ENCODE measurements at places on chromosomes 2 and 18. TPM values are rescaled to one million over a fixed set of nuclear protein-coding genes. Genes with fewer than 3 reads are reported as not detected.

DNA sequence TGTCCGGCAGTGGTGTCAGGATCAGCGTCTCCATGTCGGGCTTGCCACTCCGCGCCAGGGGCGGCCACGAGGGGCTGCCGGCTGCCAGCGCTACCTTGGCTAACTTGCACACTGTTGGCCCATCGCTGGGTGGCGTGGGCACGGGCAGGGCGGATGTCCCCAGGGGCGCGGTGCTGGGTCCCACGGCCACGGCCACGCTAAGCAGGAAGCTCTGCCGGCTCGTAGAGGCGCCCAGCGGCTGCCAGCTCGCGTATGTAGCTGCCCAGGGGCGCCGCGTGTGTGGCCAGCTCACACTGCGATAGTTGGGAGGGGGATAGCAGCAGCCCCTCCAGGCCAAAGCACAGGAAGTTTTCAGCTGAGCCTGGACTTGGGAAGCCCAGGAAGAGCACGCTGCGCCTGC lies 249.4 kb downstream of the ANKRD30B start:
- no peak for DNase-seq

DNA sequence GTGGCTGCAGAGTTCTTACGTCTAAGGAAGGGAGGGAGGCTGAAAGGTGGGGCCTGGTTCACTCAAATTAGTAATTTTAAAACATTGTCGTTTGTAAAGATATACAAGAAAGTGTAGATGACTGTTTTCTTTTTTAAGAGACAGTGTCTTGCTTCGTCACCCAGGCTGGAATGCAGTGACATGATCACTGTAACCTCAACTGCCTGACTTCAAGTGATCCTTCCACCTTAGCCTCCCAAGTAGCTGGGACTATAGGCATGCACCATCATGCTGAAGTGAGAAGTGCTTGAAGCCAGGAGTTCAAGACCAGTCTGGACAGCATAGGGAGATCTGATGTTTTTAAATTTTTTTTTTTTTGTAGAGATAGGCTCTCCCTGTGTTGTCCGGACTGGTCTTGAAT lies 52.9 kb downstream of the HNRNPLL start:
- DNase-seq = no peak

Gene CTDP1
- total RNA-seq = 66.6 TPM

- no peak for DNase-seq
Measured at GRCh38 chr2:150110548-150110947, 376.9 kb downstream of the RND3 start.

DNA sequence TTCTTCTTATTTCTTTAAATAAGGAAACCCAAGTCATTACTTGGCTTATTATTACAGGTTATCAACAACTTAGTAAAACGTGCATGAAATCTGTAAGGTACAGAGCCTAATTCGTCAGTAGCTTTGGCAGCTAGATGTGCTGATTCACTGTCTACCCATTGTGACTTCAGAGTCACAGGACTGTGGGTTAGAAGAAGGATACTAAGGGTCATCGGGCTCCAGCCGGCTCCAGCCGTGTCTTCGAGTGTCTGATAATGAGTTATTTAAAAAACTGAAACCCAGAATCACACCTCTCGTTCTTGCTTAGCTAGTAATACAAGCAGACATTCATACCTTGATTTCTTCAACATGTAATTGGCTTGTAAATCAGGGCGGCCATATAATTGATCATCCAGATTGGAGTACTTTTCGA lies 170.5 kb downstream of the FMNL2 start:
- no peak for DNase-seq

- DNase-seq = no peak
Measured at GRCh38 chr2:176174382-176174823, 14.1 kb upstream of the HOXD1 start.

DNA sequence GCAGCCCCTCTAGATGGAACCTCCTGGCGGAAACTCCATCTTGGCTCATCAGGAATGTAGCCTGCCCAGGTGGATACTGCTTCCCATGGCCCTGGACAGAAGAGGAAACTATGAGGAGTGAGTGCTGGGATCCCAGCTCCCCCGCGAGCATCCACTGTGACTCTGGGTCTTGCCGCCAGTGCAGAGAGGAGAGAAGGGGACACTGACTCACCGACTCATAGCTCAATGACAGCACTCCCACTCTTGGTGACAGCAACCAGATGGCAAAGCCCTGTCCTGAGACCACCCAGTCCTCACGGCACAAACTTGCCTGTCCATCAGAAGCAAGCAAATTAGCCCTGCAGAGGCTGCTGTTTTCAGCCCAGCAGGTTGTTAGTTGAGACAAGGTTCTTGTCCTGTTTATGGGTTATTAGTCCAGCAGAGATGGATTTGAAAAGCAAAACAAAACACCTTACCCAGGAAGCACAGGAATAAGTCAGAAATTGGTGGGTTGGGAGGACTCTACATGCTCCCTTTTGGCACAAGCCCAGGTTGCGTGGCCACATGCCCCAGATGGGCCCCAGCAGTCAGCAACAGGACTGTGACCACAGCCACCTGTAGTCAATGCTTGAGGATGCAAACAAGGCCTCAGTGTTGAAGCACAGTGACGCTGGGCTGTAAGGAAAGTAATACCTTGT lies 111.5 kb upstream of the GLI2 start:
- DNase-seq = no peak

Gene MARCHF4
- 1.4 TPM for total RNA-seq

GRCh38 chr2:69836316-69836715 lies 6.9 kb downstream of the GMCL1 start:
- DNase-seq = no peak

DNA sequence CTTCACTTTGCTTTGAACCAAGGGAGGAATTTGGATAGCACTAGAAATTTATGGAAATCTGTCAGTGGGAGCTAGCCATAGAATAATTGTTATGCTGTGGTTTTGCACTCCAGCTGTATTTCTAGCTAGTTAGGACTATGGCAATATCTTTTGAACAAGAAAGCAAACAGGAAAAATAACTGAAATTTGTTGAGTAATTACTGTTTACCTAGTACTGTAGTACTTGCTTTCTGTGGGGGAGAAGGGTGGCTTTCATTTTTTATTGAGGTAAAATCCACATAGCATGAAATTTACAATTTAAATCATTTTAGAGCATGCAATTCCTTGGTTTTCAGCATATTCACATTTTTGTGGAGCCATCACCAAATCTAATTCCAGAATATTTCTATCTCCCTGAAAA lies 28.4 kb downstream of the MBD5 start:
- DNase-seq = no peak

DNA sequence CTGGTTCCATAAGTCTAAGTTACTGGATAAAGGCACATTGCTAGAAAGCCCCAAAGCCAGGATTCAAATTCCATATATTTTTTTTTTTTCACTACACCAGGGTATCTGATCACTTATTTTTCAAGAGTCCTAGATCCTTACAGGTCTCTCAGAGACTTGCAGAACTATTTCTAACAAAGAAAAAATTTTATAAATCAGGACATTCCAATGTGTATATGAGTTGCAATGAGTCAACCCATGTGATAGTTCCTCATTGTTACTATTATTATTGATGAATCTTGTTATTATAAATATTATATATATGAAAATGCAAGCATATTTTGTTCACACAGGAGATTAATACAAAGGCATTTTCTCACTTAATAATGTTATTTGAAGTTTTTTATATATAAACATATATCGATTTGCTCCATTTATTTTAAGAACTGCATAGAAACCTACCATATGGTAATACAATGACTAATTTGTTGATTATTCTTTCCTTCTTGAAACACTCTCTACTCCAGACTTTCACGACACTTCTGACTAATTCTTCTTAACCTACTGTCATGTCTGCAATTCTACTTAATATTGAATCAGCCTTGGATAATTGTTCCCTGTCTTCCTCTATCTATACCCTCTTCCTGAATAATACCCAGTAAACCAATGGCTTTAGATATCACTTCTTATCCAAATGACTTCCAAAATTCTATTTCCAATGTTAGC lies 968.4 kb upstream of the NRXN1 start:
- DNase-seq = no peak

GRCh38 chr18:62399276-62399675 lies 74.2 kb downstream of the TNFRSF11A start:
- DNase-seq = no peak

Gene SLC16A14
- 3.0 TPM for total RNA-seq

- no peak for DNase-seq
Measured at GRCh38 chr2:55965966-55966365, 42.4 kb upstream of the EFEMP1 start.

Gene CDC42EP3
- total RNA-seq = 104 TPM

GRCh38 chr2:205011031-205011430 lies 465.8 kb downstream of the PARD3B start:
- DNase-seq = no peak

DNA sequence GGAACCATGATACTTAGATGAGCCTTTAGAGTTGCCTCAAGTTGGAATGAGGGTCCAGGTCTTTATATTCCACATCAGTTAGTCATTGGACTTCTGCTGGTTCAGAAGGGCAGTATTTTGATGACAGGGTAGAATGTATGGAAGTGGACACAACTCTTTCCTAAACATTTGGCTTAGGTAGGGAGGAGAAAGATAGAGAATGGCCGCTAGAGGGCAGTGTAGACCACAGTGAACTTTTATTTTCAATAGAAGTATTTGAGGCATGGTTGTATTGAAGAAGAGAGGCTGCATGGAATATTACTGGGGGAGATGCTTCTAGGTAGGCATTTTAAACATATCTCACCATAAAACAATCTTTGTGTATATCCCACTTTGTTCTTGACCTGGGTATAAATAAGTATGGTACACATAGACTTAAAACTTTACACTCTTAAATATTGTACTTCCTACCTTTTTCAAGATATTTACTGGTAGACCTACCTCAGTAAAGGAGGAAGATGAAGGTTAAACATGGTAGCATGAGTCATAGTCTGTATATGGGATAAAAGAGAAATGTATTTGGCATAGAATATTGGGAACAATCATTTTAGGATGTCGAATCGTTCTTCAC lies 497.6 kb upstream of the FAM98A start:
- DNase-seq = peak; percentile 57

GRCh38 chr2:181684454-181685149 lies 4.3 kb upstream of the NEUROD1 start:
- DNase-seq = no peak

Gene CHRNG
- total RNA-seq = not detected

DNA sequence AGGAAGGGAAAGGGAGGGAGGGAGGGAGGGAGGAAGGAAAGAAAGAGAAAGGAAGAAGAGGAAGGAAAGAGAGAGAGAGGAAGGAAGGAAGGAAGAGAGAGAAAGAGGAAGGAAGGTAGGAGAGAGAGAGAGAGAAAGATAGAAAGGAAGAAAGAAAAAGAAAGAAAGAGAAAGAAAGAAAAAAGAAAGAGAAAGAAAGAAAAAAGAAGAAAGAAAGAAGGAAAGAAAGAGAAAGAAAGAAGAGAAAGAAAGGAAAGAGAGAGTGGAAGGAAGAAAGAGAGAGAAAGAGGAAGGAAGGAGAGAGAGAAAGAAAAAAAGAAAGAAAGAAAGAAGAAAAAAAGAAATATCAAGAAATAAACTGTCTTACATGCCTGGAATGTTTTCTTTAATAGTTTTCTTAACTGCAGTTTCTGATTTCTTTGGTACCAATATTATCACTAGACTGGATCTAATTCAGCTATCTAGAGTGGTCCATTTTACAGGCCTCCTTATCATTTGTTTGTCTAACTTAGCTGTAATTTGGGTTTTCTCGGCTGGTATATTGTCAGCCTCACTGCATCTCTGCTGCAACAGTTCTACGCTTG lies 59.6 kb upstream of the MBOAT2 start:
- DNase-seq = no peak

DNA sequence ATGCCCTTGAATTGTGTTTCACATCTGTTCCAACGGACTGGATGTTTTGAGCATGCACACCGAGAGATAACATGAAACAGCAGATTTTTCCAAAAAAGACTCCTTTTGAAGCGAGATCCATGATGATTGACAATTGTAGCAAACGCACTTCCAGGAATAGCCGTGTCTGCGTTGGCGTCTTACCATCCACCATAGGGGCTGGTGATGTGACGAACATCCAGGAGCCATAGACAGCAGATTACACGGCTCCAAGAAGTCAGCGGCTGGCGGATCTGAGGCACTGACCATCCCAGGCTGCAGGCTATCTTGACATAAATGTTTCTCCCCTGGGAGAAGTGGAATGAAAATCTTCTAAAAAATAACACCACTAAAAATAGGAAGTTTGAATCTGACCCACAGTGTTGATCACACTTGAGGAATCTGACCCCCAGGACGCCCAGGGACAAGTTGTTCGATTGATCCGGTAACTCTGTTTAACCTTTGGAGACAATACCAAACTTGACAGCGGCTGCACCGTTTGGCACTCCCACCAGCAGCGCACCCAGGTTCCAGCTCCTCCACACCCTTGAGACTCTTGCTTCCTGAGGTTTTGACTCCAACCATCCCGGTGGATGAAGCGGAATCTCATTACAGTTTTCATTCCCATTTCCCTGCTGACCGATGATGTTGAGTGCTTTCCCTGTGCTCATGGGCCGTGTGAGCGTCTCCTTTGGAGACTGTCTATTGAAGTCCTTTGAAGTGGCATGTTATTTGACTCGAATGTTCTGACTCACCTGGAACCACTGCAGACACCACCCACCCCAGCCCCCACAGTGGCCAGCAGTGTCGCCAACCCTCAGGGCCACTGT lies 140.0 kb upstream of the GPC1 start:
- DNase-seq = no peak

Gene SIGLEC15
- not detected for total RNA-seq

- DNase-seq = no peak
Measured at GRCh38 chr2:16395601-16396000, 270.0 kb downstream of the CYRIA start.

Gene ALK
- total RNA-seq = 0.32 TPM

DNA sequence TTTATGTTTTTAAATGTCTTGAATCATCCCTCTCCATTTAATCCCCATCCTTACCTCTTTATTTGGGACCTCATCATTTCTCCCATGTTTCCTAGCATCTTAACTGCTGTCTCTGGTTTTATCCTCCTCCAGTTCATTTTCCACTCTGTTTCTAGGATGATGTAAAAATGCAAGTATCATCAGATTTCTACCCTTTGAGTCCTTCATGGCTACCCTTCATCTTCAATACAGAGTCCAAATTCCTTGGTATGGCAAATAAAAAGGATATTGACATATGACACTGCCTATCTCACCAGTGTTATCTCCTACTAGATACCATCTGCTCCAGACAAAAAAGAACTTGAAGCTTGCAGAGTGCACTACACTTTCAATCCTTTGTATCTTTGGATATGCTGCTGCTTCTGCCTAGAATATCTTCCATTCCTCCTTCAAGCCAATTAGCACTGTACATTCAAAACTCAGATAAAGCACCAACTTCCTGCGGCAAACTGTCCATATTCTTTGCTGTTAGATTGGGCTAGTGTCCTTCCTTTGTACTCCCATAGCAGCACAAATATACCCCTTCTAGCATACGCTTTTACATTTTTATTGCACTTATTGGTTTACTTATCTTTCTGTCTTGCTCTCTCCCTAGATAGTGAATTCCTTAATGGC lies 24.6 kb upstream of the TLK1 start:
- no peak for DNase-seq

- peak; percentile 83 for DNase-seq
Measured at GRCh38 chr2:20378891-20379519, 28.4 kb upstream of the PUM2 start.

Gene LYG1
- not detected for total RNA-seq

DNA sequence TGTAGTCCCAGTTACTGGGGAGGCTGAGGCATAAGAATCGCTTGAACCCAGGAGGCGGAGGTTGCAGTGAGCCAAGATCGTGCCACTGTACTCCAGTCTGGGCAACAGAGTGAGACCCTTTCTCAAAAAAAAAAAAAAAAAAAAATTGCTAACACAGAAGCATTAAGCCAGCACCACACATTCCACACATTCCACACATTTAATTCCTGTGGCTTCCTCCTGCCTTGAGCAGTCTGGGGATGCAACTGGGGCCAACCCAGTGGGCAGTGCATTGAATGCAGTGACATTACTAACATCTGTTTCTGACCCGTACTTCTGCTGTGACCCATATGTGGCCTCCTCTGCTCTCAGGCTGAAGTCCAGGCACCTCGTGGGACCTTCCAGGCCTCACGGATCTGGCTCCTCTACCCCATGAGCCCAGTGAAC lies 107.0 kb downstream of the BCL2L11 start:
- no peak for DNase-seq
